ENCODE measurements at places on chromosomes 12 and 14. TPM values are rescaled to one million over a fixed set of nuclear protein-coding genes. Genes with fewer than 3 reads are reported as not detected.

Gene BCL11B
- total RNA-seq: 0.05 TPM

Gene C12orf60
- 2.0 TPM for total RNA-seq

Gene SLC6A13
- total RNA-seq: 0.17 TPM

Gene OR4K2
- not detected for total RNA-seq

Gene KRT73
- total RNA-seq: not detected

Gene ADCY4
- total RNA-seq: 138 TPM

Gene REP15
- total RNA-seq: 7.0 TPM

All from dermis blood vessel endothelial cell (primary cell).